CD4-positive, alpha-beta T cell treated with Interleukin-15 for 4 hours (primary cell): ENCODE measurements at places on chromosomes 4 and X.

DNA sequence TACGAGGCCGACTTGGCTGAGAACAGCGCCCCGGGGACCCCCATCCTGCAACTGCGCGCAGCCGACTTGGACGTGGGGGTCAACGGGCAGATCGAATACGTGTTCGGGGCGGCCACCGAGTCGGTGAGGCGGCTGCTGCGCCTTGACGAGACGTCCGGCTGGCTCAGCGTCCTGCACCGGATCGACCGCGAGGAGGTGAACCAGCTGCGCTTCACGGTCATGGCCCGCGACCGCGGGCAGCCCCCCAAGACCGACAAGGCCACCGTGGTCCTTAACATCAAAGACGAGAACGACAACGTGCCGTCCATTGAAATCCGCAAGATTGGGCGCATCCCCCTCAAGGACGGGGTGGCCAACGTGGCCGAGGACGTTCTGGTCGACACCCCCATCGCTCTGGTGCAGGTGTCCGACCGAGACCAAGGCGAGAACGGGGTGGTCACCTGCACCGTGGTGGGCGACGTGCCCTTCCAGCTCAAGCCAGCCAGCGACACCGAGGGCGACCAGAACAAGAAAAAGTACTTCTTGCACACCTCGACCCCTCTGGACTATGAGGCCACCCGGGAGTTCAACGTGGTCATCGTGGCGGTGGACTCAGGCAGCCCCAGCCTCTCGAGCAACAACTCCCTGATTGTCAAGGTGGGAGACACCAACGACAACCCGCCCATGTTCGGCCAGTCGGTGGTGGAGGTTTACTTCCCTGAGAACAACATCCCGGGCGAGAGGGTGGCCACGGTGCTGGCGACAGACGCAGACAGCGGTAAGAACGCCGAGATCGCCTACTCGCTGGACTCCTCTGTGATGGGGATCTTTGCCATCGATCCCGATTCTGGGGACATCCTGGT lies 2.4 kb downstream of the PCDH7 start:
- no peak for DNase-seq

- DNase-seq = no peak
Measured at GRCh38 chr4:53676402-53676871, 85.2 kb upstream of the LNX1 start.

GRCh38 chr4:82638479-82638878 lies 76.7 kb upstream of the TMEM150C start:
- DNase-seq = no peak

DNA sequence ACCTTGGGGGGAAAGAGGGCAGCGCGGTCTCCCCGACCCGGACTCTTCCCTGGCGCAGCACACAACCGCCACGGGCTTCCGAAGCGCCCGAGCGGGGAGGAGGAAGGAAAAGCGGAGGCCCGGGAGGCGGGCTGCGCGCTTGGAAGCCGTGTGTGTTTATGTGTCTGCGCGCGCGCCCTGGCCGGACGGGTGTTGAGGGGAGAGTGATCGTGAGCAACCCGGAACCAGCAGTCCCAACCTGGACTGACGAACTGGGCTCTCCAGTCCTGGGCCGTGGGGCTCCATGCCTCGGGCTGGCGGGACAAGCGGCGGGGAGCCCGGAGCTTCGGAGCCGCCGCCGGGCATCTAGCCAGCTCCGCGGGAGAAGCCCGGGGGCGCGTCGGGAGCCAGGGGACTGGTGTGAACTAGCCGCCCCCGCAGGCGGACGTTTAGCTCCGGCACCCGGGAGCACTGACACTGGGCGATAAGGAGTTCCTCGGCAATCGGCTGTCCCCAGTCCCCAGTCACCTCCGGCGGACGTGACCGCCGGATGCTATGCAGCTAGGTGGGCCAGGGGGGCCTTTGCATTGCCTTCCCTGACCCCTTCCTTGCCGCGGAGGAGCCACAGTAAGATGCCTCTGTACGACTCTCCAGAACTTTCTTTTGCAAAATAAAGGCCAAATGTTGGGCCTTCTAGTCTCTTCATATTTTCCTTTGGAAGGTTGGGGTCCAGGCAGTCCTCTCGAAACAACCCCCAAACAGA lies 74.8 kb upstream of the BCOR start:
- DNase-seq = no peak

DNA sequence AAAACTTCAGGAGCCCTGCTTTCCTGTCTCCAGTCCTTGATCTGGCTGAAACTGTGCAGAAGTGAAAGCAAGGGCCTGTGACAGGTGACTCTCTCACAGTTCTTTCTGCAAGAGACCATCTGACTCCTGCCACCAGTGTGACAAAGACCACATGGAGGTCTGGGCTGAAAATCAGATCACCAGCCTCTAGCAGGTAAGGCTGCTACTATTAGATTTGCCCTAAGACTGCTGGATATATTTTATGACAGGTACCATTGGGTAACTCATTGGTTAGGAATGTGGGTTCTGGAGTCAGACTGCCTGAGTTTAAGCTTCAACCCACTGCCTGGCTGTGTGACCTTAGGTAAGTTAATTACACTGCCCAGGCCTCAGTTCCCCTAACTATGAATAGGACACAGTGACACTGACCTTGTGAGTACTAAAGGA lies 163.3 kb upstream of the SLC7A11 start:
- DNase-seq = no peak

- DNase-seq = no peak
Measured at GRCh38 chr4:40134206-40134917, 62.5 kb upstream of the RHOH start.

DNA sequence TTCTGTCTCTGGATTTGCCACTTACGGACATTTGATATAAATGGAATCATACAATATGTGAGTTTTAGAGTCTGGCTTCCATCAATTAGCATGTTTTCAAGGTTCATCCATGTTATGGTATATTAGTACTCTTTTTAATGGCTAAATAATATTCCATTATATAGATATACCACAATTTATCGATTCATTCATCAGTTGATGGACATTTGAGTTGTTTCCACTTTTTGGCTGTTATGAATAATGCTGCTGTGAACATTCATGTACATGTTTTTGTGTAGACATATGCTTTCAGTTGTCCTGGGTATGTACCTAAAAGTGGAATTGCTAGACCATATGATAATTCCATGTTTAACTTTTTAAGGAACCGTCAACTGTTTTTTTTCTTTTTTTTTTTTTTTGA lies 61.2 kb upstream of the MND1 start:
- DNase-seq = no peak

DNA sequence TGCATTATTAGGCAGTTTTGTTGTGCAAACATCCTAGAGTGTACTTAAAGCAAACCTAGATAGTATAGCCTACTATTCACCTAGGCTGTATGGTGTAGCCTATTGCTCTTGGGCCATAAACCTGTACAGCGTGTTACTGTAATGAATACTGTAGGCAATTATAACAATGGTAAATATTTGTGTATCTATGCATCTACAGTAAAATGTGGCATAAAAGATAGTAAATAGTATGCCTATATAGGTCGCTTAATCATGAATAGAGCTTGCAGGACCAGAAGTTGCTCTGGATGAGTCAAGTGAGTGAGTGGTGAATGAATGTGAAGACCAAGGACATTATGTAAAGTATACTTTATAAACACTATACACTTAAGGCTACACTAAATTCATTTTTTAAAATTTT lies 16.6 kb downstream of the USO1 start:
- no peak for DNase-seq

- DNase-seq = no peak
Measured at GRCh38 chr4:4914059-4914820, 54.8 kb downstream of the MSX1 start.

DNA sequence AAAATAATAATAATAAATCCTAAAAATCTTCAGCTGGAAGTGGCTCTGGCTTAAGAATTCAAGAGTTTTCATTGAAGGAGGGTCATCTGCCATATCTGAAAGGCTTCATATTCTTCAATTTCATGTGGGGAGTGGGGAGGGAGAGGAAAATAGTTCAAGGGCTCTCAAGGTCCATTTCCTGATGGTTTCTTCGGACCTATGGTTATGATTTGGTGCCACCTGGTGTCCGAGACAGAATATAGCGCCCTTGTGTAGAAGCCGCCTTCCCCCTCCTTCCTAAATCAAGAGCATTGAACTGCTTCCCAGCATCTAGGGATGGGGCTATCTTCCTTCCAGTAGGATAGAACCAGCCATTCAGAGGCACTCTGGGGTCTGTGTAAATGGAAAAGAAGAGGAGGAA lies 34.3 kb downstream of the NLGN3 start:
- peak; percentile 50 for DNase-seq

- no peak for DNase-seq
Measured at GRCh38 chr4:97507587-97508245, 635.6 kb downstream of the STPG2 start.

DNA sequence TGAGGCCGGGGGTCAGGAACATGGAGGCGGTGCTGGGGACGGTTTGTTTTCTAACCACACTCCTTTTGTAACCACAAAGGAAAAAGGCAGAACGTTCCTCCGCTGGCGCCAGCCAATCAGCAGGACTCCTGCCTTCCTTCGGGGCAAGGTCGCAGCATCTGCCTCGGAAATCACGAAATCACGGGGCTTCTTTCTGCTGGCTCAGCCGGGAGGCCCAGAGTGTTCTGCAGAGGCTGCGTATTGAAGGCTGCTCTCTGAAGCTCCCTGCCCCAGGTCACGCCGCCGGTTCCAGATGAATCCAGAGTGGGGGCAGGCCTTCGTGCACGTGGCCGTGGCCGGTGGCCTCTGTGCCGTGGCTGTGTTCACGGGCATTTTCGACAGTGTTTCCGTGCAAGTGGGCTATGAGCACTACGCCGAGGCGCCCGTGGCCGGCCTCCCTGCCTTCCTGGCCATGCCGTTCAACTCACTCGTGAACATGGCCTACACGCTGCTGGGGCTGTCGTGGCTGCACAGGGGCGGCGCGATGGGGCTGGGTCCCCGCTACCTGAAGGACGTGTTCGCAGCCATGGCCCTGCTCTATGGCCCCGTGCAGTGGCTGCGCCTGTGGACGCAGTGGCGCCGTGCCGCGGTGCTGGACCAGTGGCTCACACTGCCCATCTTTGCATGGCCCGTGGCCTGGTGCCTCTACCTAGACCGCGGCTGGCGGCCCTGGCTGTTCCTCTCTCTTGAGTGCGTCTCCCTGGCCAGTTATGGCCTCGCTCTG lies 9.4 kb downstream of the TMEM187 start:
- DNase-seq = peak; percentile 62

- peak; percentile 34 for DNase-seq
Measured at GRCh38 chr4:6019316-6020263, 1.4 kb upstream of the C4orf50 start.

GRCh38 chrX:84469226-84469625 lies 33.0 kb downstream of the HDX start:
- DNase-seq = no peak

DNA sequence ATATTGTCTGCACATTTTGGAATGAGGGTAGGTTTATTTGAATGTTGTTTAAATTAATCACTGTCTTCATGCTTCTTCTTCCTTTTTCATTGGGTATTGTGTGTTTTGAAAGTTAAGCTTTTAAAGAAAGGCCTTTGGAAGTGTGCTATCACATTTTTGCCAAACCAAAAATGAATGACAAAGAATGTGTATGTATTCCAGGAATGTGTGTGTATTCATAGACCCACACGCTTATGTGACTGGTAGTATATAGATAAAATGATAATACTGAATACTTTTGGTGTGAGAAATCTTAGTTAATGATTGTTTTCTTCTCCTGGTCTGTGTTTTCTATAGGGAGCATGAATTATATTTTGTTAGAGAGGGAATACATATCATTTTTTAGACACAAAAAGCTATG lies 404.4 kb downstream of the TLL1 start:
- no peak for DNase-seq

- no peak for DNase-seq
Measured at GRCh38 chrX:20521222-20521621, 254.5 kb upstream of the RPS6KA3 start.

DNA sequence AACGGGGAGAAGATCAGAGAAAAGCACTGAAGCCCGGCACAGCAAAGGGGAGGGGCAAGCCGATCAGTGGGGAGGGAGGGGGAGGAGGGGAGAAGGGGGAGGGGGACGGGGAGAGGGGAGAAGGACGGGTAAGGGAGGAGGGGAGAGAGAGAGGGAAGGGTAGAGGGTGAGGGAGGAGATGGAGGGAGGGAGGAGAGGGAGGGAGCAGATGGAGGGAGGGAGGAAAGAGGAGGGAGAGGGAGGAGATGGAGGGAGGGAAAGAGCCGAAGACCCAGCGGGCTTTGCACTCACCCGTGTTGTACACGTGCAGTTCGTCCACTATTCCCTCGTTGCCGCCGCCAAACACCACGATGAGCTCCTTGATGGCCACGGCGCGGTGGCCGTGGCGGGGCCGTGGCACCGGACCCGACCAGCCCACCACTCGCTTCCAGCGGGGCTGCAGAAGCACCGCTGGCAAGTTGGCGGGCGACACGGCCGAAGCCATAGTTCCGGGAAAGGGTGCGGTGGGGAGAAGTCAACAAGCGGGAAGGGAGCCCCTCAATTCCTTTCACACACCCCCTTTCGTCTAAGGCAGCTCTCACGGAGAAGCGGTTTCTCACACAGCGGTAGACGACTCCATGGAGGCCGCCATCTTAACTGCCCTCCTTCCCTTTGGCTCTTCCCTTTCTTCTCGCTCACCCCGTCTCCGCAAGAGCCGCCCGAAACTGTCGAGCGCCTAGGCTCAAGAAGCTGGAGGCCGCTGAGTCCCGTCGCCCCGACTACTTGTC lies 1.1 kb downstream of the HCFC1 start:
- no peak for DNase-seq

DNA sequence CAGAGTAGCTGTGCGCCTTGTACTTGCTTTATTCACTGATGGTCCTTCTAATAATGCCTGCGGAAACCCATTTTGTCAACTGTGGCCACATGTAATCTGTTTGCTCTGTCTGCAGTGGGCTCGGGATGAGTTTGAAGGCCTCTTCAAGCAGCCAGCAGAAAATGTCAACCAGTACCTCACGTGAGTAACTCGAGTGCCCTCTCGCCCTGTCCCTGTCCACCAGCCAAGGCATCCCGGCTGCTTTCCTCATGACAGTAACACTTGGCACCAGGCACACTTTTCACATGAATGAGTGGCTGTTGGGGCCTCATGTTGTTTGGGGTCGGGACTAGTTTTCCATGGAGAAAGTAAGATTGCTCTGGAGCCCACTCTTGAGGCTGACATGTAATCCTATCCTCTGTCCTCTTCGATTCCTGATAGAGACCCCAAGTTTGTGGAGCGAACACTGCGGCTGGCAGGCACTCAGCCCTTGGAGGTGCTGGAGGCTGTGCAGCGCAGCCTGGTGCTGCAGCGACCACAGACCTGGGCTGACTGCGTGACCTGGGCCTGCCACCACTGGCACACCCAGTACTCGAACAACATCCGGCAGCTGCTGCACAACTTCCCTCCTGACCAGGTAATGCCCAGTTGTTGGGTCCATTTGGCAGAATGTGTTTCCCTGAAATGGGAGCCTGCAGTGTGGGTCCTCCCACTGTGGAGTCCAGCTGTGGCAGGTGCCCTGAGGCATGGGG lies 8.8 kb upstream of the CDK16 start:
- no peak for DNase-seq

GRCh38 chr4:159902648-159903047 lies 799.8 kb downstream of the RAPGEF2 start:
- no peak for DNase-seq

- DNase-seq = peak; percentile 92
Measured at GRCh38 chrX:47650164-47651042, at the start of gene ELK1. Gene ELK1, minus strand, starts transcription at chrX:47650563. Its CDS starts 9,122 bp downstream, at chrX:47641441.

- no peak for DNase-seq
Measured at GRCh38 chrX:42975906-42976305, 197.9 kb upstream of the PPP1R2C start.
